ENCODE measurements at places on chromosomes 12 and 14. TPM values are rescaled to one million over a fixed set of nuclear protein-coding genes. Genes with fewer than 3 reads are reported as not detected.

Gene RNASE3
- not detected for total RNA-seq

Gene AJUBA
- 17.0 TPM for total RNA-seq

Gene KLRD1
- 0.66 TPM for total RNA-seq

Gene SLCO1C1
- not detected for total RNA-seq

Gene KLHDC1
- 4.8 TPM for total RNA-seq

Gene TDRD9
- 0.33 TPM for total RNA-seq

Gene SLC7A7
- 7.1 TPM for total RNA-seq

Gene CCDC38
- not detected for total RNA-seq

Gene PLEKHG7
- total RNA-seq = not detected

Gene RND1
- under 0.01 TPM for total RNA-seq

Gene DLK1
- not detected for total RNA-seq

Gene ZNF219
- 1.5 TPM for total RNA-seq

Gene VRK1
- total RNA-seq = 38.4 TPM

Gene GNG2
- 19.5 TPM for total RNA-seq

Gene RGS6
- total RNA-seq = not detected

Gene MMP19
- 12.1 TPM for total RNA-seq

Gene KRT6C
- not detected for total RNA-seq

Gene PTPN6
- under 0.01 TPM for total RNA-seq

Gene PRB2
- total RNA-seq = not detected

Gene BEGAIN
- total RNA-seq = not detected

Gene TCL1B
- not detected for total RNA-seq

Gene POTEG
- total RNA-seq = not detected

Gene TMTC1
- total RNA-seq = 44.1 TPM

Gene PTGDR
- total RNA-seq = not detected

Gene NTN4
- 11.1 TPM for total RNA-seq

Gene CERS5
- total RNA-seq = 37.4 TPM

Gene VSX2
- not detected for total RNA-seq

Gene OLR1
- not detected for total RNA-seq

Gene FLRT2
- total RNA-seq = 6.4 TPM

Gene CCDC196
- not detected for total RNA-seq

Gene TAS2R7
- not detected for total RNA-seq

Gene LRP6
- 58.3 TPM for total RNA-seq

Gene APOLD1
- 2.6 TPM for total RNA-seq

Gene IRAK3
- total RNA-seq = 10.8 TPM

Gene FAM181A
- not detected for total RNA-seq

Gene ENDOU
- total RNA-seq = 0.29 TPM

Gene GLT8D2
- 66.3 TPM for total RNA-seq

Gene NUAK1
- 3.2 TPM for total RNA-seq

Gene OTUB2
- total RNA-seq = 2.8 TPM

Gene VAMP1
- 10.2 TPM for total RNA-seq

Gene FAM186B
- 0.99 TPM for total RNA-seq

Gene KRT75
- total RNA-seq = not detected

Gene ADAM21
- 1.5 TPM for total RNA-seq

Gene USP44
- 10.2 TPM for total RNA-seq

Gene NXPH4
- 3.2 TPM for total RNA-seq

Gene LRTM2
- total RNA-seq = not detected

Gene NGB
- not detected for total RNA-seq

Gene JDP2
- total RNA-seq = 48.6 TPM

Gene KERA
- not detected for total RNA-seq

Gene OR4M1
- total RNA-seq = not detected

Gene MDM1
- 7.4 TPM for total RNA-seq

Gene LRIG3
- 211 TPM for total RNA-seq

Gene GUCY2C
- not detected for total RNA-seq

Gene ARID2
- 14.1 TPM for total RNA-seq

Gene MMP14
- total RNA-seq = 649 TPM

Gene KRT2
- total RNA-seq = not detected

Gene TSPAN19
- total RNA-seq = under 0.01 TPM

All from smooth muscle cell of trachea (primary cell).